ENCODE measurements at places on chromosomes 12 and 14.

DNA sequence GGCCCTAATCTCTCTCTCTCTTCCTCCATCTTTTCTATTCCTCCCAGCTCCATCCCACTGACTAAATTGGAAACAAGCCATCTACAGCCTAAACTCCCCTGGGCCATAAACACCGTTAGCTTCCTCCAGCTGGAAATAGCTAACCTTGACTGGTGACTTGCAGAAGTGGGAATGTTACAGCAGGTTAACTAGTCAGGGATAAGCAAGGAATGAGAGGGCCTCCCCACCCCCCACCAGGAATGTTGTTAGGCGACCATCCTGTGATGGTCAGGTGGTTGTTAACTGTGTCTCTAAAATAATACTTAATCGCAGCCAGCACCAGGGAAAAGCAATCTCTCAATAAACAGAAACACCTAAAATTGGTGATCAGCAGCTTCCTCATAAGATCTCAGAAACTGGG lies 40.8 kb downstream of the MIS18BP1 start:
- DNase-seq, result no peak

DNA sequence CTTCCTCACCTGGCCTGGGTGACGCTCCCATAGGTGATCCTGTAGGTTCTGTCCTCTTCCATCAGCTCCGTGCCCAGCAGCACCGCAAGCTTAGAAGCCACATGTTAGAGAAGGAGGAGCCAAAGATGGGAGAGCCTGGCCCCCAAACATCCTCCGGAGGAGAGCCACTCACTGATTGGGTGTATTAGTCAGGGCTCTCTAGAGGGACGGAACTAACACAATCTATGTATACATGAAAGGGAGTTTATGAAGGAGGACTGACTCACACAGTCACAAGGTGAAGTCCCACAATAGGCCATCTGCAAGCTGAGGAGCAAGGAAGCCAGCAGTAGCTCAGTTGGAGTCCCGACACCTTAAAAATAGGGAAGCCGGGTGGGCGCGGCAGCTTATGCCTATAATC lies 1273.1 kb upstream of the TMEM132C start:
- DNase-seq, result no peak

DNA sequence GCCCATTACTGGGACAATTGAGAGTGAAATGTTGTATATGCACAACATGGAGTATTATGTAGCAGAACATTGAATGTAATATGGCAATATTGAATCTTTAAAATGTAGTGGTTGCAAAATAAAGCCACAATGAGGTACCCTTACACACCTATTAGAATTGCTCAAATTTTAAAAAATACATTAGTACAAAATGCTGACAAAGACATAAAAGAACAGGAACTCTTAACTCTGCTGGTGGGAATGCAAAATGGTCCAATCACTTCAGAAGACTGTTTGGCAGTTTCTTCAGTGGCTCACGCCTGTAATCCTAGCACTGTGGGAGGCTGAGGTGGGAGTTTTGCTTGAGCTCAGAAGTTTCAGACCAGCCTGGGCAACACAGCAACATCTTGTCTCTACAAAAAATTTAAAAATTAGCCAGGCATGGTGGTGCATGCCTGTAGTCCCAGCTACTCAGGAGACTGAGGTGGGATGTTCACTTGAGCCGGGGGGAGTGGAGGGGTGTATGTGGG lies 6.8 kb upstream of the NAP1L1 start:
- no peak for DNase-seq

DNA sequence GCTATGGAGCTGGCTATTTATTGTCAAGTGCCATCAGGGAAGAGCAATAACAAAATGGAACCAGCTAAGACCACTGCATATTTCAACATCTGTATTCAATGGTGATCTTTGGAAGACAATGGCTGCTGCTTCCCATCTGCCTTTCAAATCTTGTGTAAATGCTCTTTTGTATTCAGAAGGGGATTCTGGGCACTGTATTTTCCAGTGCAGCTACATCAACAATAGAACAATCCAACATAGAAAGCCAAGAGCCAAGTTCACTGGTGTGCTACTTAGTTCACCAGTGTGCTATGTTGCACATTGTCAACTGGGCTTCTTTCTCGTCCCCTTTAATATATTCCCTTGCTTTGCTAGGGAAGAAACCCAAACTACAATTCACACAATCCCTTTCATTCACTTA lies 128.8 kb upstream of the OR4E1 start:
- DNase-seq, result no peak

GRCh38 chr12:5656836-5657235 lies 224.9 kb downstream of the NTF3 start:
- no peak for DNase-seq

DNA sequence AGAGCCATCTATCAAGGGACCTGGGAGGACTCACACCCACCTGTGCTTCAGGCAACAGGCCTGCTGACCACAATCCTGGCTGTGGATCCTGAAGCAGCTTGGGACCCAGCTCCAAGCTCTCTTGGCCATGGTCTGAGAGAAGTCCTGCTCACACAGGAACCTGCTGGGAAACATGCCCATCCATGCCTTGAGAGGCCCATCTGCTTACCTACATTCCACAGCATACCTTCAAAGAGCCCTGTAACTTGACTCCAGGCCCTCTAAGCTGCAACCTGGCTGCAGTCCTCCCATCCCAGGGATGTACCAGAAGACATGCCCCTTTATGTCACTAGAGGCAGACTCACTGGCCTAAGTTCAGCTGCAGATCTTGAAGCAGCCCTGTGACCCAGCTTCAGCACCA lies 61.7 kb upstream of the AMIGO2 start:
- DNase-seq, result no peak

DNA sequence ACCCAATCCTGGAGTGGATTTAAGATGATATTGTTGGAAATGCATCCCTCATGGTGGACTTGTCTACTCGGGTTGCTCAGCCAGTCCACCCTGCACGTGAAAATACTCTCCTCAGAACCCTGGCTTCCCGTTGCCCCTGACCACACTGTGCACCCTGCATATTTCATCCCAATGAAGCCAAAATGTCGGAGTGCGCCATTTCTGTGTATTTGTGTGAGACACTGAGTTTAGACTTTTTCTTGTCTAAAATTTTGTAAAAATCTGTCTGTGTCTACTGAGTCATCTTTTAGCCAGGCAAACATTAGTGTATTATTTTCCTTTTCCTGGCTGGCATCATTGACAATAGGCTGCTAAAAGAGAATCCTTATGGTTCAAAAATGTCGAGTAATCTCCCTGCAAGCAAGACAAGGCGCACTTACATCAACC lies 485 bp upstream of the PNMA1 start:
- no peak for DNase-seq

DNA sequence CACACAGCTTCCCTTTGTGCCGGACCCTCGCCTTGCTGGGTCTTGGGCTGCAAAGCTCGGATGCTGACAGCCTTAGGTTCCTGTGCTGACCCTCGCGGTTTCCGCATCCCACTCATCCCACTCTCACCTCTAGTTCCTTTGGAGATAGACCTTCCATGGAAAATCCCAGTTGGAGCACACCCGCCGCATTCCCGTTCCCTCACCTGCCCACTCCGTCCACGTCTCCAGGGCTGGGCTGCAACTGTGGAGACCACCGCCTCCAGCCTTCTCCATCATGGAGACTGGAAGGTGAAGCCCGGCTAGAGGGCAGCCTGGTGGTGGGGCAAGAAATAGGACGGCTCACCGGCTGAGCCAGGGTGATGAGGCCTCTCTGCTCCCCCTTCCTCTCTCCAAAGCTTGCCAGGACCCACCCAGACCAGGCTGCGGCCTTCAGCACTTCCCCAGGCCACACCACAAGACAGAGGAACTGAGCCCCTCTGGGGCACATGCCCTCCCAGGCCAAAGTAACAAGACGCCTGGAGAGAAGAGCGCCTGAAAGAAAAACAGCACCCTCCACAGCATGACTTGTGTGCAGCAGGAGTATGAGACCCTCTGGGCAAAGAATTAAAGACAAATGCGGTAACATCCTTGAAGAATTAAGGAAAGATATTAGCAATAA lies 15.0 kb downstream of the TMEM121 start:
- no peak for DNase-seq
